Activated CD4-positive, alpha-beta T cell treated with anti-CD3 and anti-CD28 coated beads, Interleukin-2, amount 10 ng/mL, durations not matched to agents 7 days and 5 days (primary cell): ENCODE measurements at places on chromosomes 13 and 19.

GRCh38 chr19:4362831-4363545, 19.6 kb downstream of the MPND start:
- no peak for DNase-seq

DNA sequence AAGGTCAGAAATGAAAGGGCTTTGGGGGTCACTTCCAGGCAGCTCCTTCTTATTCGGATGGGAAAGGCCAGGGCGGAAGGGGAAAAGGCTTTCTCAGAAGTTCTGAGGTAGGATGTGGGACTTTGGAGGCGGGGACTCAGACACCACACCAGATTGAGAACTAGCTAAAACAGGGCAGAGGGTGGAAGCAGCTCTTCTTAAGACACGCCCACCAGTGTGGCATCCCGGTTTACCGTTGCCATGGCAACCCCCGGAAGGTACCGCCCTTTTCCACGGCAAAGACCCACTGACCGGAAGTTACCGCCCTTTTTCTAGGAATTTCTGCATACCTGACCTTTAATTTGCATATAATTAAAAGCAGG, 3.8 kb upstream of the LILRA5 start:
- peak; percentile 16 for DNase-seq

DNA sequence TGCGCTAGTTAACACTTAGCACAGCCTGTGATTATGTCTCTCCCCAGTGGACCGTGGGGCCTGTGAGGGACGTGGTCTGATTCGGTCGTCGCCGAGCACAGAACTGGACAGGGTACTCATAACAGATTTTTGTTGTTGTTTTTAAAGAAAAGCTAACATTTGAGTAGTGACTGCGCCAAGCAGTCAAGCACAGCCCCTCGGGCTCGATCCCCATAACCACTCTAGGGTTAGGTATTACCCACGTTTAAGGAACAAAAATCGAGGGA, 805 bp upstream of the PTOV1 start:
- DNase-seq = no peak

GRCh38 chr13:102580552-102581169, 16.1 kb upstream of the TPP2 start:
- peak; percentile 70 for DNase-seq

DNA sequence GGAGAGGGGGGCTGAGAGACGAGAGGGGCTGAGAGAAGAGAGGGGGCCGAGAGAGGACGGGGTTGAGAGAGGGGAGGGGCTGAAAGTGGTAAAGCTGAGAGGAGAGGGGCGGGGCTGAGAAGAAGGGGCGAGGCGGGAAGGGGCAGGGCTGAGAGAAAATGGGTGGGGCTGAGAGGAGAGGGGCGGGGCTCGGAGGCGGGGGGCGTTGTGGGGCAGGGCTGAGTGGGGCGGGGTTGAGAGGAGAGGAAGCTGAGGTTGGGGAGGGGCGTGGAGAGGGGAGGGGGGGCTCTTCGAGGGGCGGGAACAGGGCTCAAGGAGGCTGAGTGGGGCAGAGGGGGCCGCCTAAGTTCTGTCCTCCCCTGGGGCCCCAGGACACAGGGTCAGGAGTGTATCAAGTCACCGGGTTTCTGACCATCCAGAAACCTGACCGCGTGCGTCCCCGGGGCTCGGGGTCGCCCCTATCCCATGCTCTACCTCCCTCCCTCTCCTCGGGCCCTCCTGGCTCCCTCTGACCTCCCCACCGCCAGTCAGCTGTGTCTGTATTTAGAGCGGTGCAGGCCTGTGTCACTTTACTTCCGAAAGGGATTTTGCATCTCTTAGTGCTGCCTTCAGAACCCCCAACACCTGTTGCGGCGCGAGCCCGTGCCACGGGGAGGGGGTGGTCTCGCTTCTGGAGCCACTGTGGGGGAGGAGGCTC, 38.6 kb upstream of the SEMA6B start:
- peak; percentile 47 for DNase-seq

DNA sequence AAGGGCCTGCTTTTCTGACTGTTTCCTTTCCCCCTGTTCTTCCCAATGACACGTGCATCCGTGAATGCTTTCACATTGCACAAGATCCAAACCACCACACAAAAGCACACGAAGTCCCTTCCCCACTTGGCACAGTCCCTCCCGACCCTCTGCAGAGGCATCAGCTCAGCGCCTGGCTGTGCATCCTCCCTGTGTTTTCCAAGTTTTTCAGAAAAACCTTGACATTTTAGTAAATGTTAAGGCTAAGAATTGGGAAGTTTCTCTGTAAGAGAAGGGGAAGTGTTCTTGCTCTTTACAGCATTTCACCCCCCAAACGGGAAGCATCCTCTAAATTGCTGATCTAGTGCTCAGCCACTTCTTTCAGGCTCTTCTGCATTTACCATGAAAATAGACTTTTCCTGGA, 94.5 kb upstream of the TM9SF2 start:
- DNase-seq = no peak

DNA sequence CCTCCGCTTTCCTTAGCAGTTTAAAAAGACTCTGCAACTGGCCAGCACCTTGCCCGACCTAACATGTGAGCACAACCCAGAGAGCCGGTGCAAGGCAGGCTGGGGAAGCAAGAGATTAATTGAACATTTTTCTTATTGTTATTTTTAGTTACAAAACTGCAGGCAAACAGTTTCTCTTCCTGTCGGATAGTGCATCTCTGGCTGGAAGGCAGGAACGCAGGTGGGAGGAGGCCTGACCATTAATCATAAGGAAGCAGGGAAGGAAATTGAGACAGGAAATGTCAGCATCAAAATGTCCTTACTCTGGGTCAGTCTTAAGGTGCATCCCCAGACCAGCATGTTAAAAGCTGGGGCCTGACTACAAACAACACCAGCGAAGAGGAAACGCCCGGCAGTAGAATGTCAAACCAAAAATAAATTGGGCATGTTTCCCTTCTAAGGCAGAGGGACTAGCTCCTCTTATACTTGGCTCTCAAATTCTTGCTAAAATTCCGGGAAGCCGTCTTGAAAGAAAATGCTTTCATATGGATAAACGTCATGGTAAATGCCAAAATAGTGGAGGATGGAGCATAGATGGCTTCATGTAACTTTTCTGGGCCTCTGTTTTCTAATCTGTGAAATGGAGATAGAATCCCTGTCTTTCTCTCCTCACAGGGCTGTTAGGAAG, 226.8 kb downstream of the RAP2A start:
- DNase-seq = no peak

- DNase-seq = no peak
Observed at GRCh38 chr13:95245071-95245470, 56.2 kb downstream of the ABCC4 start.

- no peak for DNase-seq
Observed at GRCh38 chr13:73278186-73278585, 219.4 kb downstream of the KLF5 start.

DNA sequence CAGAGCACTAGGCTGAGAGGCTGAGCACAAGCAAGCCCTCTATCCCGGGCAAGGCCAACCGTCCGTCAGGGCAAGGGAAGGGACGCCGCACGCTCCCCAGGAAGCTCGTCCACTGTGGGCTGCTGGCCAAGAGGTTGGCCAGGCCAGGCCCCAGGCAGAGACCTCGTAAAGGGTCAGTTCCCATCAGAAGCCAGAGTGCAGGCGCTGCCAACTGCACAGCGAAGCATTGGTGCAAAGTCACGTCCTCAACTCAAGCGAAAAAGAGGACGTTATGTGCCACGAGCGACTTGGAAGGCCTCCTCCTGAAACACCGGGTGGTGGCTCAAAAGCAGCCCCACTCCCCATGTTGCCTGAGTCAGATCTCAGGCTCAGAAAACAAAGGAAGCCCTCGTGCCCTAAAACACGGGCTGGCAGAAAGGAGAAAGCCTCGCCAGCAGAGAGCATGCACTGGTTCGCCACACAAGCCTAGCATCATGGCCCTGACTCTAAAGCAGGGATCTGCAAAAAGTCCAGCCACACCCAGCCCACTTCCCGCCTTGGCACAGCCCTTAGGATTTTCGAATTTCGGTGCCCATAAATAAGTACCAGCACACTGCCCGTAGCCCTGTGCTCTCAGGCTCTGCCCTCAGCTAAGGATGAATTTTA, 4.7 kb downstream of the AKAP8 start:
- DNase-seq = no peak

GRCh38 chr19:11164879-11165406, 9.4 kb upstream of the SPC24 start:
- DNase-seq = no peak

GRCh38 chr13:66329988-66330451, 900.1 kb downstream of the PCDH9 start:
- no peak for DNase-seq

GRCh38 chr19:21704320-21704719, 63.1 kb downstream of the ZNF100 start:
- no peak for DNase-seq

- no peak for DNase-seq
Observed at GRCh38 chr19:46745030-46745429, 827 bp upstream of the FKRP start.

DNA sequence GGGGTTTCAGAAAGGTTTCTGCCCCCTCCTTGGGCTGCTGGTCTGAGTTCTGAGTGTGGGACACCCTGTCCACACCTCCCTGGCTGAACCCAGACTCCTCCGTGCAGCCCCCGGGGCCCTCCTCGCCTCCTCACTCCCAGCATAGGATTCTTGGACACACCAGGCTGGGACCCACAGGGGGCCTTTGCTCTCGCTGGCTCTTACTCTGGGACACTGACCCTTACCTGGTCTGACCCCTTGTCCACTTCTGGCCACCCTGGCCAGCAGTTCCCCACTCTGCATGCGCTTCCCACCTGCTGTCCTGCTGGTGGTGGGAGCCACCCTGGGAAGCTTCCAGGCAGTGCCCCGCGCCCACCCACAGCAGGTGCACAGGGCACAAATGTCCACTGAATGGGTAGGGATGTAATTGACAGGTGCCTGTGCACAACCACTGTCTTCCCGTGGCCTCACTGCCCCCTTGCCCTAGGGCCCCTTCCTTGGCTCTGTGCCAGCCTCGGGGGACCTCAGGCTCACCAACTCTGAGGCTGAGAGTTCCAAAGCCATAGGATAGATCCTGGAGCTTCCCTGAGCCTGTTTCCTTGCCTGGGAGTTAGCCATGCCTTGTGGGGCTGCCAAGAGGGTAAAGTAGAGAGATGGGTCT, 7.0 kb upstream of the SLC25A42 start:
- no peak for DNase-seq

DNA sequence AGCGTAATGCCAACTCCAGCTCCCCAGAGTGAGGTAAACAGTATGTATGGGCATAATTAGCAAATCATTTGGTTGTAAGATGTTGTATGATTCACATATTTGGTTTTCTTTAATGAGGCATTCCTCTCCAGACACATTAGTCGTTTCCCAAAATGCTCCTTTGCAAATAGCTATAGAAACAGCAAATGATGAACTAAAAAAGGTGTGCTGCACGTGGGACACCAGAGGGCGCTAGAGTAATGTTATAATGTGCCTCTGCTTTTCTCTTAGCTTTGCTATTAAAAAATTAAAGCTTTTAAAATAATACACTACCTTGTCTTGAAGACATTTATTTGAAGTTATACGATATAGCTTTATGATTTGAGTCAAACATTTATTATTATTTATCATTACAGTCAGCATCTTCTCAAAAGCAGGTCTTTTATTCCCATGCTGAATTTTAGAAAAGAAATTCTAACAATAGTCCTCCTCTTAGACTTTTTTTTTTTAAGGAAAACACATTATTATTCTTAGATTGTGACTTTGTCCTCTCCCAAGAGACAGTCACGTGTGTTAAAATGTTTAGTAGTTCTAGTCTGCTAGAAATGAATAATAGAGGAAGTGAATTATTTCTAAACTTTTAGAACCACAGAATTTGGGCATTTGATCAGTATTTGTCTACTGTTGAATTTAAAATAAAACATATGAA, 121.6 kb upstream of the FRY start:
- DNase-seq = peak; percentile 75

GRCh38 chr13:29369060-29369743, 226.3 kb downstream of the SLC7A1 start:
- DNase-seq = no peak

GRCh38 chr19:10587022-10587838, at the start of gene AP1M2:
TSS of gene AP1M2 (minus strand) at chr19:10587312. CDS start at chr19:10587231, 81 bp downstream.
- no peak for DNase-seq

DNA sequence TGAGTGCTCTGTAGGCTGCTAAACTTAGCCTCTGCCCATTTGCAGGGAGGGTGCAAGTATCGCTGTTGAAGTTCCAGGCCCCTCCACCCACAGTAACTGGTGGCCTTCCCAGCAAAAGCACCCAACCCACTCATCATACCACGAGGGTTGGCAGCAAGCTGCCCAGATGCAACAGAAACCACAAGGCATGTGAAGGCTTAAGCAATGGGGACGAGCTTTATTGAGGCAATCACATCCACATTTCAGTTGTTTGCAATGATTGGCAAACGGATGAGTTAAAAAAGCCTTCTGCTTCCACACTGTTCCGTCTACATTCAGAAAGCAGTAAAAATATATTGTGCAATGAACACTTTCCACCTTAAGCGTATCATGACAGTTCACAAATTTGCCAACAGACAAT, 10.3 kb downstream of the GJB6 start:
- no peak for DNase-seq

- DNase-seq = no peak
Observed at GRCh38 chr19:40414542-40415535, 1.7 kb upstream of the PRX start.

GRCh38 chr19:35030257-35031071, at the start of gene SCN1B:
TSS of gene SCN1B (plus strand) at chr19:35030470. CDS start at chr19:35030821, 351 bp downstream.
- peak; percentile 42 for DNase-seq

- peak; percentile 66 for DNase-seq
Observed at GRCh38 chr13:32639502-32640105, 53.4 kb downstream of the PDS5B start.

DNA sequence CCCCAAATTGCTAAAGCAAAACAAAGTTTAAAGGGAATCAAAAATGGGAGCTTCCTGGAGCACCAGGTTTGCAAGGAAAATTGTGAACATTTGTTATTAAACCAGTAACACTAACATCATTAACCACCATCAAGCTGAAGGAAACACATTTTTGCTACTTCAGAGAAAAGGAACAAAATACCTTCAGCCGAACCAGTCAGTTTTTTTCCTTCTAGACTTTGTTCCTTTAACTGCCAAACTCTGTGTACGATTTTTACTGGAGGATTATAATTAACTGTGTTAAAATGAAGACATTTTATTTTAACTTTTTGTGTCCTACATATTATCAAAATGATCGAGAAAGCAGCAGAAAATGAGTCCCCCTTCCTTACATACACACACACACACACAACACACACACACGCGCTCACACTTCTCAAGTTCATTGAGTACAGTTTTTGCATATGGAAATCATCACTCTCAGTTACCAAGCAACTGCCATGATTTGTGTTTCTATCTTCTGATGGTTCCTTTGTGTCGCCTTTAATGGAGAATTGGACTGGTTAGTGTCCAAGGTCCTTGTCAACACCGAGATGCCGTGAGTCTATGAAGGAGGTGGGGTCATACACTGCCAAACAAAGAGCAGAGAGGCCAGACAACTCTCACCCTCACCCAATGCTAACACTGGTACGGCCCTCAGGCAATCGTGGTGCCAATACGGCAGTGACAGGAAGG, 9.8 kb upstream of the SERP2 start:
- DNase-seq = no peak

GRCh38 chr13:34750078-34750931, 191.8 kb upstream of the NBEA start:
- DNase-seq = no peak

DNA sequence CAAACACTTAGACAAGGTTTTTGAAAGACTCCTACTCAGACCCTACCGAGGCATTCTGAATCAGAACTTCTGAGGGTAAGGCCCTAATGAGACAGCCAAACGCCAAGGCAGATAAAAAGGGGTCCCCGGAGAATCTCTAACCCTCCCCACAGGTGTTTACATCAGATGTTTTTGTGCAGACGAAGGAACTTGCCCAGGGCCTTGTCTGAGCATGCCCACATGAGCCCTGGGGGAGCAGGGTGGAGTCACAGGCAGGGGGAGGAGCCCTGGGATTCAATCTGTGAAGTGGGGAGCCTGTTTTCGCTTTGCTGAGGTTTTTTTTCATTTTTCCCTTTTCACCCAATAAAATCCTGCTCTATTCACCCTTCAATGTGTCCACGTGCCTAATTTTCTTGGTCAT, 61.6 kb upstream of the MED4 start:
- peak; percentile 76 for DNase-seq
